Adrenal gland (tissue), 19 donors: ENCODE measurements at places on chromosomes 5 and 9. TPM values are rescaled to one million over a fixed set of nuclear protein-coding genes. Genes with fewer than 3 reads are reported as not detected.
A peak's percentile ranks its signal among the peaks of the same experiment; 100 is the strongest.

DNA sequence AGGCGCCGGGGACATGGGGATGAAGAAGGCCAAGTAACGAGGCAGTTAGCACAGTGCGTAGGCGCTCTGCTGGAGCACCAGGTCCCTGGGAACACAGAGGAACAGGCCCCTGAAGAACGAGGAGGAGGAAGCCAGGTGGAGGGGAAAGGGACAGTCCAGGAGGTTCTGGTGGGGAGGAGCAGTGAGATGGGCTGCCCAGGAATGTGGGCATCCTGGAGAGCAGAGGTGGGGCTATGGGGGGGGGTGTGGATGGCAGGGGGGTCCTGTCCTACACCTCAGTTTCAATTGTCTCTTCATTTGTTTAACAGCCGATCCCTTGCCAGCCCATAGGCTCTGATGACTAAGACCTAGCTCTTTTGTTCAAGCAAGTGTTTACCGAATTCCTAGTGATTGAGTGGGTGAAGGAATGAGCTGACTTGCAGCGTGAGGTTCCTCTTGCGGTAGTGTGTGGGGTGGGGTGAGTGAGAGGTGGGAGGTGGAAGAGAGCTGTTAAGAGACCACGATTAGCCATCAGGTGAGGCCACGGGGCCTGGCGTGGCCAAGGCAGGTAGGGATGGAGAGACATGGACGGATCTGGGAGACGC, 8.4 kb upstream of the PHYHD1 start:
- peaks cover 33% of the 10 kb centered on the region for H3K36me3 ChIP-seq
- no peak for DNase-seq
- H3K4me1 ChIP-seq, result peaks cover 43% of the 10 kb centered on the region
- H3K4me3 ChIP-seq, result no peak overlapping the region

NUTM2G gene
- total RNA-seq, result not detected

DNA sequence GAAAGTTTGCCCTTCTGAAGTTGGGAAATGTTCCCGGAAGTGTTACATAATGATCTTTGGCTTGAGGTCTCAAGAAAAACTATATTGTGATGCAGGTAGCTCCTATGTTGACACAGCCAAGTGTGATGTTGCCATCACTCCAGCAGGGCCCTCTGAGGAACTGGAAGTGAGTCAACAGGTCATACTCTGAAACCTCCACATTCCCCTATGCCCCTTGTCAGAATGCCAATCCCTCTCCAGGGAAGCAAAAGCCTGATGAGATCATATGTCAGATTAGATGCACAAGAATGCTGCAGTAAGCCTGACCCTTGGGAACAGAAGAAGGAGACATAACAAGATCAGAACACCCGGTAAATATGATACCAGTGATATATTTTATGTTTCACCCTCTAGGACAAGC, 66.8 kb upstream of the ITGA2 start:
- H3K4me3 ChIP-seq, result no peak overlapping the region
- no peaks in the 10 kb centered on the region for H3K27me3 ChIP-seq
- no peaks in the 10 kb centered on the region for H3K4me1 ChIP-seq
- peak; percentile 24 for DNase-seq

DNA sequence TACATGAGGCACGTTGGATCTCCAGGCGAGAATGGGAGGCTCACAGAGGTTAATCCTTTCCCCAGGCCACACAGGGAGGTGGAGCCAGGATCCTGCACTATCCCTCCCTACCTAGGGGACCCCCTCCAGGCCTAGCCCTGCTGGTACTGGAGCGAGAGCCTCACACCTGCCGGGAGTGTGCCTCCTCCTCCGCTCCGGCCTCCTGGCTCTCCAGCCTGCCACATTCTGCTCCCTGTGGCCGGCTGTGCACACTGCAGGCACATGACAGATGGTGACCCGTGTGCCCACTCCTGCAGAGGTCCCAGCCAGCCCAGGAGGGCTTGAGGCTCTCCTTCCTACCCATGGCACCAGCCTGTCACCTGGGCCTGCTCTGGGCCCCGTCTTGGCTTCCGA, 93.4 kb downstream of the RXRA start:
- H3K27ac ChIP-seq, result peak overlapping the region; percentile 73
- no peak for DNase-seq
- H3K27me3 ChIP-seq, result no peaks in the 10 kb centered on the region
- H3K4me3 ChIP-seq, result no peak overlapping the region
- no peaks in the 10 kb centered on the region for H3K36me3 ChIP-seq

DNA sequence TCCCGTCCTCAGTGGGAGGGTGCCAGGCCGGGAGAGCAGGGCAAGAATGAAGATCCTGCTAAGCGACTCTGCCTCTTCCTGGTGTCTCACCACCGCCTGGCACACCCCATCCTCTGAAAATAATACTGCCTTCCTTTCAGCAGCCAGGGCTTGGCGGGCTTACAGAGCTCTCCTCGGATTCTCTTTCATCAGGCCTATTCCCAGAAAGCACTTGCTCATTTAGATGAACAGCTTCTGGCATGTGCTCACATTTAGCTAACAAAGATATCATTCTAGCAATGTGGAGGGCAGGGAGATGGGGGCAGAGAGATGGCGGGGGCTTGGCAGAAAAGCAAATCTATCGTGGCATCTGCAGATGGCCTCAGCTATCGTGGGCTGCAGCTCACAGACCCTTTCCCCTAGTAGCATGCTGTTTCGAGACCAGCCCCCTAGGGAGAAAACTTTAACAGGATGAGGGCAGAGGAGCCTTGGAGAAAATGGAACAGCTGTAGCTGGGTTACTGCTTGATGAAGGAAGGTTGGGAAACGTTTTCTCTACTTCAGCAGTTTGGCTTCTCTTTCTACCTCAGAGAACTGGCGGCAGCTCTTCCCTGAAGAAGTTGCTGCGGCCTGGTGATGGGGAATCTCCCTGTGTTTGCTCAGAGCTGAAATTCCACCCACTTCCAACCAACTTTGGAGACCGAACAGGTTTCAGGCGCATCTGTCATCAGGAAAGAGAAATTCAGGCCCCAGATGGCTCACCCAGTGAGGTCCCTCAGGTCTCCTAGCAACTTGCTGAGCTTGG, 102.1 kb downstream of the TMEM174 start:
- peaks cover 6% of the 10 kb centered on the region for H3K27me3 ChIP-seq
- no peaks in the 10 kb centered on the region for H3K36me3 ChIP-seq
- H3K4me3 ChIP-seq, result no peak overlapping the region
- peaks cover 9% of the 10 kb centered on the region for H3K4me1 ChIP-seq
- DNase-seq, result peak; percentile 32

- peaks cover 26% of the 10 kb centered on the region for H3K4me1 ChIP-seq
- H3K27ac ChIP-seq, result no peak overlapping the region
- DNase-seq, result no peak
- H3K27me3 ChIP-seq, result no peaks in the 10 kb centered on the region
- no peaks in the 10 kb centered on the region for H3K36me3 ChIP-seq
Observed at GRCh38 chr5:159508344-159508743, 178.1 kb upstream of the IL12B start.

RANBP17 gene
- 25.3 TPM for total RNA-seq

ERCC8 gene
- 9.2 TPM for total RNA-seq

GRCh38 chr9:98639133-98639532, 69.6 kb downstream of the GABBR2 start:
- H3K4me1 ChIP-seq, result no peaks in the 10 kb centered on the region
- no peak overlapping the region for H3K4me3 ChIP-seq
- no peak for DNase-seq
- H3K27me3 ChIP-seq, result no peaks in the 10 kb centered on the region

- no peaks in the 10 kb centered on the region for H3K36me3 ChIP-seq
- peak overlapping the region; percentile 60 for H3K27ac ChIP-seq
- H3K27me3 ChIP-seq, result no peaks in the 10 kb centered on the region
- DNase-seq, result no peak
Observed at GRCh38 chr5:108728566-108729241, 19.0 kb upstream of the FER start.

MYOT gene
- 0.44 TPM for total RNA-seq

DNA sequence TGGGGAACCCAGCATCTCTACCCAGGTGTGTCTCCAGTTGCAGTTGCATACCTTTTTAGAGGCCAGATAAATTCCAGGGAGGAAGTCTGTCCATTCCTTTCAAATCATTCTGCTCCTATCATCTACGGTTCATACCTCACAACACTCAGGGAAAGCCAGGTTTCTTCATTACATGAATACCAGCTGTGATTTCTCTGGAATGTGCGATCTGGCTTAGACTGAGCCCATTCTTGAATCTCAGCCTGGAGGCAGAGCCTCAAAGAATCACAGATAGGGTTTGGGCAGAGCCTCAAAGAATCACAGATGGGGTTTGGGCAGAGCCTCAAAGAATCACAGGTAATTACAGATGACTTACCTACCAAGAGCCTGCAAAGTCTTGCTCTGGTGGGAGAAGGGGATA, 7.2 kb downstream of the P4HA2 start:
- H3K36me3 ChIP-seq, result peaks cover 7% of the 10 kb centered on the region
- H3K27me3 ChIP-seq, result no peaks in the 10 kb centered on the region
- no peak overlapping the region for H3K4me3 ChIP-seq
- H3K27ac ChIP-seq, result no peak overlapping the region
- DNase-seq, result no peak
- H3K4me1 ChIP-seq, result peaks cover 18% of the 10 kb centered on the region

DNA sequence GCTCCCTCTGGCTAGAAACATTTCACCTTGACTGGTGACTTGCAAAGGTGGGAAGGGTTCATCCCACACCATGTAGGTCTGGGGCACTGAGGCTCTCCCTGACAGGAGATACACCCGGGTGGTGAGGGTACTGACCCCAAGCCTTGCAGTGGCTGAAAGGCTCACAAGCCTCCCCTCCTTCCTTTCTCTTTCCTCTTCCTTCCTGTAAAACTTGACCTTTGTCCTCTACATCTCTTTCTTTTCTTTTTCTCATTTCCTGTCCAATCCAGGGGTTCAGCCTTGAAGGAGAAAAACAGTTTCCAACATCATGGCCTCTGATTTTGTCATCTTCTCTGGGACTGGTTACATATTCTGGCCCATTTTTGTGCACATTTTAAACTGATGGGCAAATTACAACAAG, 16.6 kb downstream of the FBP2 start:
- H3K4me1 ChIP-seq, result no peaks in the 10 kb centered on the region
- H3K4me3 ChIP-seq, result no peak overlapping the region
- H3K27ac ChIP-seq, result no peak overlapping the region
- no peaks in the 10 kb centered on the region for H3K36me3 ChIP-seq

SV2C gene
- not detected for total RNA-seq

GNAQ gene
- 48.0 TPM for total RNA-seq

FAM240B gene
- not detected for total RNA-seq

F12 gene
- total RNA-seq, result 0.69 TPM

- H3K4me1 ChIP-seq, result no peaks in the 10 kb centered on the region
- DNase-seq, result no peak
- no peak overlapping the region for H3K27ac ChIP-seq
- H3K4me3 ChIP-seq, result no peak overlapping the region
- no peaks in the 10 kb centered on the region for H3K27me3 ChIP-seq
Observed at GRCh38 chr9:71719562-71719961, 48.8 kb downstream of the CEMIP2 start.

C5orf52 gene
- total RNA-seq, result not detected

DNA sequence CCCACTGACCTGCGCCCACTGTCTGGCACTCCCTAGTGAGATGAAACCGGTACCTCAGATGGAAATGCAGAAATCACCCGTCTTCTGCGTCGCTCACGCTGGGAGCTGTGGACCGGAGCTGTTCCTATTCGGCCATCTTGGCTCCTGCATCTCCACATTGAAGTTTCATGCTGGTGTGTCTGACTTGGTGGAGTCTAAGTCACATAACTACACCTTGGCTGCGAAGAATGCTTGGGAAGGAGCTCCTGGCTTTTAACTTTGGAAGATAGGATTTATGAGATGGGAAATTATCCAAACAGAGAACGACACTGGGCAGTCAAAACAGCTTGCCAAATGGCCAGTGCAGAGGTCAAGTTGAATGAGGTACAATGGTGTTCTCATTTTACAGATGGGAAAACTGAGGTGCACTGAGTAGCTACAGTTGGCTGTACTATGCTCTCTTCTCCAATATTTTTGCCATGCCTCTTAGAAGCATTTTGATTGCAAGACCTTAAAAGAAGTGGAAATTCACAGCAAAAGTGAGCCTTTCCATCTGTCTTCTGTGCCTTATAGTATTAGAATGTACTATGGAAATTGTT, 36.7 kb downstream of the CCDC192 start:
- H3K4me3 ChIP-seq, result no peak overlapping the region
- H3K27ac ChIP-seq, result no peak overlapping the region
- H3K4me1 ChIP-seq, result no peaks in the 10 kb centered on the region
- no peak for DNase-seq

DNA sequence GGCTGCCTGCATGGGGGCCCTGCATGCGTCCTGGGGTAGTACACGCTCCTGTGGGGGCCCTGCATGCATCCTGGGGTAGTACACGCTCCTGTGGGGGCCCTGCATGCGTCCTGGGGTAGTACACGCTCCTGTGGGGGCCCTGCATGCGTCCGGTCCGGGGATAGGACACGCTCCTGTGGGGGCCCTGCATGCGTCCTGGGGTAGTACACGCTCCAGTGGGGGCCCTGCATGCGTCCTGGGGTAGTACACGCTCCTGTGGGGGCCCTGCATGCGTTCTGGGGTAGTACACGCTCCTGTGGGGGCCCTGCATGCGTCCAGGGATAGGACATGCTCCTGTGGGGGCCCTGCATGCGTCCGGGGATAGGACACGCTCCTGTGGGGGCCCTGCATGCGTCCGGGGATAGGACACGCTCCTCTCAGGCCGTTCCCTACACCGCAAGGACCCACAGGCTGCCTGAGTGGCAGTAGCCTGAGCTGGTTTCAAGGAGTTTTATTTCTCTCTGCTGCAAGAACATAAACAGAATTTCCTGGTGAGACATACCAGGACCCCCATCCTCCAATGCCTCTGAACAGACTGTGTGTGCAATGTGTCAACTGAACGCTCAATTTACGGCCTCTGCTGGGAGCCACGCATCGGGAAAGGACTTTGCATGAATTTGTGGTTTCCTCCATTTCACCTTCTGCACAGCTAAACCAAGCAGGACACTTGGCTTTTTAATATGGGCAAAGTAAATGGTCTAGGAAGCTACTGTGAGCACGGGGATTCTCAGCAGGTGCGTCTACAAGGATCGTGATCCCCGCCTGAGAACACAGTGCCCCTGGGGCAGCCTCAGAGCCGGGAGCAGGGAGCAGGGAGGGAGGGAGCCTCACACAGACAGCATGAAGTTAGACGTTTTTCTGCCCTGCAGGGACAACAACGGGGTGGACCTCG, 48.9 kb upstream of the CLPTM1L start:
- no peak overlapping the region for H3K4me3 ChIP-seq
- no peaks in the 10 kb centered on the region for H3K4me1 ChIP-seq
- H3K27me3 ChIP-seq, result peaks cover 14% of the 10 kb centered on the region
- H3K36me3 ChIP-seq, result no peaks in the 10 kb centered on the region
- no peak overlapping the region for H3K27ac ChIP-seq
- no peak for DNase-seq

DNA sequence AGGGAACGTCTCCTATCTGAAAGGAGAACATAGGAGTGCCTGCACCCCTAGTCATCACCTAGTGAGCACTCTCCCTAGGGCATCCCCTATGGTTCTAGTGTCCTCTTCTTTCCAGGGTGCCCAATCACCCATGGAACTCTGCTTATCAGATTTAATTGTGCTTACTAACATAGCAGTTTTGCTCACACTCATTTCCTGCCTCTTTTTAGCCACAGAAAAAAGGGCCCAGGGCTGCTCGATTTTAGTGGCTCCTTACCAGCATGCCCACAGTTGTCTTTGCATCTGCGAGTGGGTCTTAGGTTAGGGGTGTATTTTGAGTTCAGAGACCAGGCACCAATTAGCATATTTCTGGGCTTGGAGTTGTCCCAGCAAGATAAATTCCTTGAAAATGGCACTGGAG, 1110.2 kb downstream of the TAF11L14 start:
- H3K27ac ChIP-seq, result no peak overlapping the region
- no peaks in the 10 kb centered on the region for H3K4me1 ChIP-seq
- DNase-seq, result no peak
- no peaks in the 10 kb centered on the region for H3K36me3 ChIP-seq

- H3K4me3 ChIP-seq, result no peak overlapping the region
- H3K4me1 ChIP-seq, result no peaks in the 10 kb centered on the region
- DNase-seq, result no peak
Observed at GRCh38 chr5:42064821-42065220, 139.7 kb downstream of the FBXO4 start.

PDLIM7 gene
- total RNA-seq, result 19.0 TPM
